LoVo (cell line): ENCODE measurements at places on chromosomes 2 and 18.

DNA sequence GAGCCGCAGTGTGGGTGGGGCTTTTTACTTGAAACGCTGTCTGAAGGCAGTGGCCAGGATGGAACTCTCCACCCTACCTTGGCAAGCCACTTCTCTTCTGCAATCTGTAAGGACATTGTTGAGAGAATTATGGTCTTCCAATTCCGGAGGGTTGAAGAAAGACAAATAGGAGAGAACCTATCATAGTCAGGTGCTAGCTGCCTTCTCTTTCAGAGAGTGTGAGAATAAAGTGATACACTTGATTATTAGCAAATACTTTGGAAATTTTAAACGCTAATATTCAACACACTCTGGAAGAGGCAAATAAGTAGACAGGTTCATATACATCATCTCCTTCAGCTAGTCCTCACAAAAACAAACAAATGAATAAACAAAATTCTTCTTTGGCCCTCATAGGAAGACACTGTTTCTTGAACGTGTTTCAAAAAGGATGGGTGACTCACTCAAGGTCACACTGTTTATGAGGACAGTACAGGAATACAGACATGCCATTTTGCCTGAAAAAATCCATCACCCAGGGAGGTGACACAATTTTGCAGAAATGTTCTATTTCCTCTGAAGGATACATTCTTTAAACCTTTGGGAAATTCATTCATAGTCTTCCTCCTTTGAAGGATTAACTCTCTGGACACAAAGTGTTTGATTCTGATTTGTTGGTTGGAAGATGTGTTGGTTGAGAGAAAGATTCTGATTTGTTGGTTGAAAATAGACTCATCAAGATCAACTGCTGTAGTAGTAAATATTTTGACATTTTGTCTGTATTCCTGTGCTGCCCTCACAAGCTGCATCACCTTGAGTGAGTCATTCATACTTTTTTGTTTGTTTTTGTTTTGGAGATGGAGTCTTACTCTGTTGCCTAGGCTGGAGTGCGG is 2.2 kb upstream of the IL1RN start:
- no peak for DNase-seq

DNA sequence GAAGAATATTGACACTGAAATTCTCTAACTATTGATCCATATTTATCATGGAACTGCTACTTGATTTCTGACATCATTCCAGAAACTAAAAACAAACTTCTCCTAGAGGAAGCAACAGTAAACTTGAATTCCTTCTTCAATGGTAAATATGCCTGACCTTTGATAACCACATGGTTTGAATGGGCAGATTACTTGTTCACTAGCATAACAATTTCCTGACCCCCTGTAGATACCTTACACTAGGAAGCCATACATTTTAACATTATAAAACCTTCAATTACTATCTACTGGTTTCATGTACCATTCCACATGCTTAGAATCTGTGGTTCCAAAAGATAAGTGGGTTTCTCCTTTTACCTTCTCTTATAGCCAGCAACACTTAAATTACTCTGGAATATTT is 36.5 kb upstream of the DSG1 start:
- DNase-seq: no peak

GRCh38 chr18:79257480-79257879 is 138.2 kb upstream of the NFATC1 start:
- no peak for DNase-seq

DNA sequence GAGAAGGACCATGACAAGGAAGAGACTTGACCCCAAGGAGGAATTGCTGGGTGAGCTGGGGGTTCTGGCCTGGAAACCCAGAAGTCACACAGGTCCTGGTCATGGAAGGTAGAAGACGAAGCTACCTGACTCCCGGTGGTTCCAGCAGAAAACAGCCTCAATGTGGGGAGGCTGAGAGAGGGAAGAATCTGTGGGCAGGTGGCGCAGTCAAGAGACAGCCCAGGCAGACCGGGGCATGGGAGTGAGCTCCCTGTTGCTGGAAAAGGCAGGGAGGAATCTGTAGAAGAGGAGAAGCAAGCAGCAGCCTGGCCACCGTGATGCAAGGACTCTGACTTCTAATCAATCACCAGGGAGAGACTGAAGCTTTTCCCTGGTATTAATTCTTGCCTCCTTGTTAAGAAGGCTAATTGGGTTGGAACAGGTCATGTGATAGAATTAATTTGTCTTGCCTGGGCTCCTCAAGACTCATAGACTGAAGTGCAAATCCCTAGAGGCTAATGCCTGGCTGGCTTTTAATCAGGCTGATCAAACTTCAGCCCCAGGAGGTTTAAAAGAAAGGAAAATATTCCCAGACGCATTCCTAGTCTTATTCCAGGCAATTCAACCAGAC is 30.1 kb downstream of the CNGA3 start:
- DNase-seq: no peak

- DNase-seq: no peak
Measured at GRCh38 chr2:217444932-217445331, 557.9 kb downstream of the TNS1 start.

GRCh38 chr2:127530245-127531140 is 4.2 kb upstream of the IWS1 start:
- peak; percentile 38 for DNase-seq

DNA sequence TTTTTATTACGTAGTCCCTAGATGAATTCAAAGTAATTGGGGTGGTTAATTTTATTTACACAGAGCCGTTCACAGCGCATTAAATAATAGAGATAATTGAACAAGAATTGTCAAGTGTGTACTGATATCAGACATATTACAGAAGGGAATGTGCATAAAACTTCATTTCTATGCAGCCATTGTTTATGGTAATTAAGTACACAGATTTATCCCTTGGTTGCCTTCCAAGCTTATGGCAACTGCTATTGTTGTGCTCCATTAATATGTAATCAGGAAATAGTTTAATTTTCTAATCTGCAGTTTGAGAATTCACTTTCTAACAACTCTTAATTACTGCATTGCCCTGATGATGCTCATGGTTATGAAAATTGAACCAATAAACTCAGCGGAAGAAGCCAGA is 47.3 kb upstream of the OTX1 start:
- DNase-seq: no peak

DNA sequence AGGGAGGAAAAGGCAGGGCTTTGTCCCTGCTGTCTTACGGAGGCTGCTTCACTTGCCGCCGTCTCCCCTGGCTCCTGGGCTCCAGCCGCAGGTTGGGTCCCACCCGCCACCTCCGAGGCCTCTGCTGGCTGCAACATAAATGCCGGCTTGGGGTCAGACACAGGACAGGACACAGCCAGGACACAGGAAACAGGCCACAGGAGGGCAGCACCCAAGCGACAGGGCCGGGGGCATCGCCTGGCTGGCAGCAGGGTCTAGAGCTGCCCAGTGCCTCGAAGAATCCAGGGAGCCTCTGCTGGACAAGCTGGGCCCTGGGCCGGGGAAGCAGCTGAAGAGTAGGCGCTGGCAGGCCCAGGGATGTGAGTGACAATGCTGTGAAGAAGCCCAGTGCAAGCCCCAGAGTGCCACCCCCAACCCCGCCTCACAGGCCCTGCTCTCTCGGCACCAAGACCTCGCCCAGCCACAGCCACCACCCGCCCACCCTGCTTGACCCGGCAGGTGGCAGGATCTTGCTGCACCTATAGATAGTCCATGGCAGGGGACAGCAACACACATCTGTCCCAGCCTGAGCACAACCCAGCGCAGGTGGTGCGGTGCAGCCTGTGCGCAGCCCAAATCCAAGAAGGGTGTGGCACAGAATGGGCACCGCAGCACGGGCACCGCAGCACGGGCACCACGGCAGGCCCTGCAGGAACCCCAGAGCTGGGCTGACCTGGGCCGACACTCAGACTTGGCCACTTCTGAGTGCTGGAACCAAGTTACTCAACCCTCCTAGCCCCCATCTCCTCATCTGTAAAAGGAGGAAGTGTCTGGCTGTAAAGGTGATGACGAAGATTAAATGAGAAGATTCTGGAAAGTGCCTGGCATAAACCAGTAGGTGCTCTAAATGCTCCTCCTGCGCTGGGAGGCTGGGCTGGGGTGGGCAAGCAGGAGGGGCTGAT is 55.6 kb downstream of the BIN1 start:
- no peak for DNase-seq

DNA sequence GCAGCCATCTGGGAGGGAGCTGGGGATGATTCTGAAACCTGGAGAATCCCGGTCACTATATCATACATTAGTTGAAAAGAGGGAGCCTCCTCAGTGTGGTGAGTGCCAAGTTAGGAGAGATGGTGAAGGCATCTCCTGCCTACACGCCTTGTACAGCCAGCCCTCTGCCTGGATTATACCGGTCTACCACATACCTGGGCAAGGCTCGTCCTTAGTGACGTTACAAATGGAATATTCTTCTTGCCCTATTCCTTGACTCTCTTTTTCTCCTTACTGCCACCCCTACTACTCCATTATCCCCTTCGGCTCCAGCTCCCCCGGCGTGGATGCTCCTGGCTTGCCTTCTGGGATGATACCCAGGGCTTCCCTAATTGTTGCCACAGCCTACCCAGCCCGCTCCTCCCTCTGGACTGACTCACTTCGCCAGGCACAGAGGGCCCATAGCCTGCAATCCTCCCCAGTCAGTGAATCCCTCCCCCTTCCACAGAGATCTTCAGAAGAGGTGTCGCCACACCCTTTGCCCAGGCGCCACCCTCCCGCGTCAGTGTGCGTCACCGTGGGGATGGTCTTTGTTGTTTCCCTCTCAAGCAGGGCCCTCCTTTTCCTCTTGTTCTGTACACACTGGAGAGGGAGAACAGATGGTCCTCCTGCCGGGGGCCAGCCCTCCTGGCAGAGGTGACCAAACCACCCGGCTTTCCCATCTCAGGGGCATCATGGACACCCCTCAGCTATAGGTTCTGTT is 115.2 kb upstream of the EPAS1 start:
- no peak for DNase-seq

- DNase-seq: no peak
Measured at GRCh38 chr18:37219257-37219656, 346.3 kb downstream of the CELF4 start.

GRCh38 chr2:143948710-143949109 is 571.2 kb downstream of the ZEB2 start:
- DNase-seq: no peak

- DNase-seq: no peak
Measured at GRCh38 chr2:223082706-223083105, 30.7 kb downstream of the KCNE4 start.

DNA sequence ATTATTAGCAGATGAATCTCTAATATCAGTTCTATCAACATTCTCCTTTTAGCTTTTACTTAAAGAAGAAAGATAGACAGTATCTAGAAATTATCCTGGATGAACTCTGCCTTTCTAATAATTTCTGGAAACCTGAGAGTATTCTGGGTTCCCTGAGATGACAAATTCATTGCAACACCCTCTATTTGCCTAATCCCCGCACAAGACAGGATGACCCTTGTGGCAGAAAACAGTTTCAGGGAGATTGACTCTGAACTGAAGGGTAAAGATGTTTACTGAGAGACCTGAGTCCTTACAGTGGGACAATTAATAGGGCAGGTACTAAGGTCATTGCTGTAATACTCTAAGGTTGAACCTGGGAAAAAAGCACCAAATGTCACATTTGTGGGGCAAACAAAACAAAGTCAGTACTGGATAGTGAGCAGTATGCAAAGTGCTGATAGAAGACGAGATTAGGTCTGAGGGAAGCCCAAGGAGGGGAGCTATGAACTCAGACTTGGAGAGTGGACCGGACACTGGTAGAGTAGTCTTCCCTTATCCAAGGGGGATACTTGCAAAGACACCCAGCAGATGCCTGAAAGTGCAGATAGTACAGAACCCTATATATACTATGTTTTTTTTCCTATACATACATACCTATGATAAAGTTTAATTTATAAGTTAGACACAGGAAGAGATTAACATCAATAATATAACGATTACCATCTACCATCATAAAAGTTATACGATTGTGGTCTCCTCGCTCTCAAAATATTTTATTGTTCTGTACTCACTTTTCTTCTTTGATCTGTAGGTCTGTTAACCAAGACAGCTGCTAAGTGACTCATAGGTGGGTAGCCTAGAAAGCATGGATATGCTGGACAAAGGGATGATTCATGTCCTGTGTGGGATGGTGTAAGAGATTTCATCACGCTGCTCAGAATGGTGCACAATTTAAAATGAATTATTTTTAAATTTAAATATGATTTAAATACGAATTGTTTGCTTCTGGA is 148.3 kb upstream of the KLHL14 start:
- peak; percentile 80 for DNase-seq

- DNase-seq: peak; percentile 85
Measured at GRCh38 chr18:3119401-3120341, 100.1 kb downstream of the MYOM1 start.

- no peak for DNase-seq
Measured at GRCh38 chr2:197297266-197297665, 13.3 kb downstream of the ANKRD44 start.

- no peak for DNase-seq
Measured at GRCh38 chr2:175158894-175159293, 9.1 kb downstream of the ATF2 start.

- DNase-seq: no peak
Measured at GRCh38 chr2:224320660-224321059, 81.2 kb downstream of the FAM124B start.

DNA sequence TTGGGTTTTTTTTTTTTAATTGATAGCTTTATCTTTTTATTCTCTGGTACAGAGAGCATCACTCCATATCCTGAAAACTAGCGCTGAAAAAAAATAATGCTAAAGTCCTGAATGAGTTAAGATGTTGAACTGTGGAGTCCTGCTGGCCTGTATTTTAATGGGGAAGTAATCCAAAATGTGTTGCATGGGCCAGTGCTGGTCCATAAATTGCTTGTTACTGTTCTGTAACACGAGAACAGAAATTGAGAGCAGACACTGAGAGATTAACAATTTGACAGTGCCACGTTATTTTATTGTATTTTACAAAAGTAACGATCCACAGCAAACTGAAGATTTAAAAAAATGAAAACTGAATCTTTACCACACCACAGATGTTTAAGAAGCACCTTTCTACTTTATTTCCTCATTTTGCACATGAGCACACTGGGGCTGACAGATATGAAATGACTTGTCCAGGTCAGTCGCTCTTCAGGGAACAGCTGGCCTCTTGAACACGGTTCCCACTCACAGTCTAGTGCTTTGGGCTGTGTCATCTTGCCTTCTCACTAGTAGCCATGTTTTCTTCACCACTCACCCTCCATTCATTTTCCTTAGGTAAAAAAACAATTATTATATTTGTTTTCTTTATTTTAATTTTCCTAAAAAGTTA is 35.3 kb downstream of the ZCCHC2 start:
- no peak for DNase-seq

- no peak for DNase-seq
Measured at GRCh38 chr2:74366036-74366435, 14.1 kb downstream of the DCTN1 start.

- DNase-seq: no peak
Measured at GRCh38 chr18:32067375-32068167, 24.1 kb upstream of the RNF138 start.

DNA sequence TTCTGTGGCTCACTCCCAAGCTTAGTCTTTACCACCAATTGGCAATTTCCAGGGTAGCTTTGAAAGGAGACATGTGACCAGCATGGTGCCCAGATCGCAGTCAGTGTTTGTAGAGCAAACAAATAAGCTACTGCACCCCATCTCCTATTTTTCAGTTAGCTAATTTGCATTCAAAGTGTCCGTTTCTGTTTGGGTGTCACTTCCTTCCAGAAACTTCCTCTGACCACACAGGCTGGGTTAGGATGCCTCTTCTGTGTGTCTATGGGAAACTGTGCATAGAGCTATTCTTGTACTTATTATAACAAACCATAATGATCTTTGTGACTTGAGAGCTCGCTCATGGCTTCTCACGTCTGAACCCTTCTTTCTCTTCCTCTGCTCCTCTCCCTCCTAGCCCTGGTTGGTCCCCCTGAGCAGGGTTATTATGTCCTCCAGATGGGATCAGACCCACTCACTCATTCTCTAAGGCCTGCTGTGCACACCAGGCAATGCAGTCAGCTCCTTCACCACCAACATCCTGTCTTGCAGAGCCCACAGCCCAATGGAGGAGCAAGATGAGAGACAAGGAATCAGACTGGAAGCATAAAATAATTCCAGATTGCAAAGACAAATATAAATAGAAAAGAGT is 101.2 kb upstream of the ALK start:
- DNase-seq: no peak
